ENCODE measurements at places on chromosomes 2 and 18.

DNA sequence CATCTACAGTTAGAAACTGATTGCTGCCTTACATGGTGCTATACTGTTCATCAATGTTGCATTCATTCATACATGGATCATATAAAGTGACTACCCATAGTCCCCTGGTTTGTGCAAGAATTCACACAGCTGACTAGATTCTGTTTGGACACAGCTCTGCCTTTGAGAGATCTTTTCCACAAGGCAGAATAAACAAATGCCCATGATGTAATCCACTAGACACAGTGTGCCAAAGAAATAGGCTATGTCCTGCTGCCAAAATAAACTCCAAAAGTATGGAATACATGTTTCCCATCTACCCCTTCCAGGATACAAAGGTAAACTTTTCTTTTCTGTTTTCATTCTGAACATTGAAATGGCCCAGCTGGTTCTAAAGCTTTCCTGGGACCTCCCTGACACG, 269.4 kb upstream of the CHAC2 start:
- no peak for DNase-seq

DNA sequence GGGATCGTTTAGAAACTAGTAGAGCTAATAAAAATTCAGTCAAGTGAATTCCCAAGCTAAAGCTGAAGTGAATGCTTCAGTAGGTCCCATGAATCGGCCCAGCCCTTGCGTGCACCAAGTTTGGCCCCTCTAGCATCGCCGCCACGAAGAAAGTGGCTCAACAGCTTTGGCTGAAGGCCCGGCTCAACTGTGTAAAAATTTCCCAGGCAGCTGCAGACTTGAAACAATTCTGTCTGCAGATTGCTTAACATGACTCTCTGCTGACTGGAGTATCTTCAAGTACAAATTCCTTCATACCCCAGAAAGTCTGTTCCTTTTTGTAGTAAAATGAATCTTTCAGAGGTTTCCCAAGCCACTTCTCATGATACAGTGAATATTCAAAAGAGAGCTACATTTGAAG, 32.7 kb downstream of the ALMS1 start:
- no peak for DNase-seq

DNA sequence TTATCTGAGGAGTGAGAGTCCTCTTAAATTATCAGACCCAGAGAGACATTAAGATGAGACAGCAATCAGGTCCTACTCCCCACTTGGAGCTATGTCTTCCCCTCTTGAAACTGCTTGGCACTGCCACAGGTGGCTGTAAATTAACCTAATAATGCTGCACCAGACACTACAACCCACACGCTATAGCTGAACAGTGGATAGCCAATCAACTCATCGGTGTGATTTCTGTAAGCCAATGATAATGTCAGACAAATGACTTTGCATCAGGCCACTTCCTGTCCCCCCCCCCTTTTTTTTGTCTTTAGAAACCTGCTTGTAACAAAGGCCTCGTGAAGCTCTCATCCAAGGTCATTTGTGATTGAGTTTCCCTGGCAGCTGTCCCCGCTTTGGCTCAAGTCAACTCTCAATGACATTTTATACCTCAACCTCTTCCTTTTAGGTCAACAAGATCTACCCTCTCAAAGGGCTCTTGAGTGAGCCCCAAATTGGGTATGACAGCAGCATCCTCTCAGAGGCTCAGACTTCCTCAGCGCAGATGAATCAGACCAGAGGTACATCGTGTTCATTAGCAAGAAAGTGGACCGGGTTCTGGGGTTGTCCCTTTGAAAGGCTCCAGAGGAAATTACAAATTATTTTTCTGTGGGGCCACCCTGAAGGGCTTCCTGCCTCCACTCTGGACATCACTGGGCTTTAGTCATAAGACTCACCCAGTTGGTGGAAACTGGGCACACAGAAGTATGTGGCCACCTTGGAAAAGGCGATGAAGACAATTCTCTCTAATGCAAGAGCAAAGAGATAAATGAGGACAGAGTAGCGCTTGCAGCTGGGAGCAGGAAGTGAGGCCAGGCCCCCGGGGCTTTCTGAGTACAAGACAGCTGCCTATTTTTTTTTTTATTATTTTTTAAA, 73.6 kb downstream of the COPS8 start:
- no peak for DNase-seq

DNA sequence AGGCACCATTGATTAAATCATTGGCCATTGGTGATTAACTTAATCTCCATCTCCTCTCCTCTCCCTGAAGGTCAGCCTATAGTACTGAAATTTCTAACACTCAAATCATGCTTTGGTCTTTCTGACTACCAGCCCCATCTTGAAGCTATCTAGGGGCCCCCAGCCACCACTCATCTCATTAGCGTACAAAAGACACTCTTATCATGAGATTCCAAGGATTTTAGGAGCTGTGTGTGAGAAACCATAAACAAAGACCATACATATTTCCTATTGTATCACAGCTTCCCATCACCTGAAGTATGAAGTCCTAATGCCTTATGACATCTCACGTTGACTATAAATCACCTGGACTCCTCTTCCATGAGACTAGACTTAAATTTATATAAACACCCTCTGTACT, 94.0 kb upstream of the B3GNT2 start:
- no peak for DNase-seq

GRCh38 chr2:105763076-105763475, 18.4 kb downstream of the NCK2 start:
- DNase-seq: no peak

- no peak for DNase-seq
Observed at GRCh38 chr2:13524492-13524891, 807.8 kb downstream of the TRIB2 start.

DNA sequence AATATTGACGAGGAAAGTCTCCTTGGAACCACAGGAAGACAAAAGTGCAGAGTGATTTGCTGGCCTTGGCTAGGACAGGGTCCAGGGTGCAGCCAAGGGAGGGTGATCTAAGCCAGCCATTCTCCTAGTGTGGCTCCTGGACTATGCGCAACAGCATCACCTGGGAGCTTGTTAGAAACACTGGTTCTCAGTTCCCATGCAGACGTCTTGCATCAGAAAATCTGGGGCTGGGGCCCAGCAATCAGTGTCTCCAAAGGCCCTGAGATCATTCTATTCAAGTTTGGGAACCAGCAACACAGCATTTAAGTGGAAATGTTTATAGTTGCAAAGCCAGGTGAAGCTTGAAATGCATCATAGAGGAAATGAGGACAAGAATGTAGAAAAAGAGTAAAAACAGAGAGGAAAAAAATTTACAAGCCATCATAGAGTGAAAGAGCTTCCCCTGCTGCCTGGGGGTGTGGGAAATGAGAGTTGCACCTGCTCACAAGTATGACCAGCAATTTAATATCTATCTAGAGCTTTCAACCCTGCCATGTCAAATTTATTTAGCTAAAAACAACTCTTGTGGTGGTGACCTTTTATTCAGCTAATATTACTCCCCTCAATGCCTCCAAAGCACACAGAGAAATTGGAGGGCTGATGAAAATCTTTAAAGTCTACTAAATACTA, 54.4 kb upstream of the SEC11C start:
- no peak for DNase-seq

- DNase-seq: no peak
Observed at GRCh38 chr2:2823061-2823753, 492.1 kb upstream of the MYT1L start.

DNA sequence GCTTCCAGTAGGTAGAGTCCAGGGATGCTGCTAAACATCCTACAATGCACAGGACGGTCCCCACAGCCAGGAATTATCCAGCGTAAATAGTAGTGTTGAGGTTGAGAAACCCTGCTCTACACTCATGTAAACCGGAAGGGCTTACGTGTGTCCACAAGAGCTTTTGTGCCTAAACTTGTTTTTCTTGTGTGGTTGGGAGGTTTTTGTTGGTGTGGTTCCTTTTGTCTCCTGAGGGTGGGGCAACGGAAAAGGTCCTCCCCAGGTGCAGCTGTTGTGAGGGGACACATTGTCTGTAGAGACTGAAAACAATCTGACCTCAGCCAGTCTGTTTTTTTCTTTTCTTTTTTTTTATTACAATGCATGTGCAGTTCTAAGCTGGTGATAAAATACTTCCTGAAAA, 72.7 kb upstream of the MGAT5 start:
- no peak for DNase-seq

- no peak for DNase-seq
Observed at GRCh38 chr2:237858294-237859081, 935 bp upstream of the RAMP1 start.

GRCh38 chr2:223863491-223863890, 26.1 kb upstream of the AP1S3 start:
- no peak for DNase-seq

GRCh38 chr2:180647621-180648020, 332.8 kb upstream of the UBE2E3 start:
- DNase-seq: no peak

- DNase-seq: no peak
Observed at GRCh38 chr2:177249038-177249437, 15.5 kb downstream of the NFE2L2 start.

DNA sequence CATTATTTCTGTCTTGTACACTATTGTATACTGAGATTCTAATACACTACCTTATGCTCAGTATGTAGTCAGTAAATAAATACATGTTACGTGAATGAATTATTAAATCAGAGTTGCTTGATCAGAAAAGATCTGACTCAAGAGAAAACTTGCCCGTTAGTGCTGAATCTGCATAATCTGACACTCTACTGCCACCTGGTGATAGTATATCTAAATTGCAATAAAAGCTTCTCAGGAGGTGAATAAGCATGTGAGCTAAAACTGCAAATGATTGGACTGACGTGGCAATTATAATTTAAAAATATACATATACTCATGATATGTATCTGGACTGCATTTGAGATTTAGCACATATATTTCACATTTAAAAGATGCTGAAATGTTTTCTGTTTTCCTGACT, 70.4 kb downstream of the KIAA1328 start:
- no peak for DNase-seq

DNA sequence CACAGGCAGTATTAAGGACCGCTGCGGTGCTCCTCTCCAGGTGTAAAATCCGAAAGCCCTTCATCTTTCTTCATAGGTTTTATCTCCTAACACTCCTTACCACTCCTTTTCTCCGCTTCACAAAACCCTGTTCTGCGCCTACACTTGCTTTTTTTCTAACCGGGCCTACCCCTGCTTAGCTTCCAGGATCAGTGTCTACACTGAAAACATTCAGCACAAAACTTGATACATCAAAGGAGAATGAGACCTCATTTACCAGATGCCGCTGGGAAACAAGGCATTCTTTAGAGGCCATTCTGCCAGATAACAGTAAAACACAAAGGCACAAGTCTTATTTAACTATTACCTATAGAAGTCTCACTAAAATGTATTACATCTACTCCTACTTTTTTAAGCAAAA, 13.1 kb downstream of the CHST10 start:
- DNase-seq: no peak

DNA sequence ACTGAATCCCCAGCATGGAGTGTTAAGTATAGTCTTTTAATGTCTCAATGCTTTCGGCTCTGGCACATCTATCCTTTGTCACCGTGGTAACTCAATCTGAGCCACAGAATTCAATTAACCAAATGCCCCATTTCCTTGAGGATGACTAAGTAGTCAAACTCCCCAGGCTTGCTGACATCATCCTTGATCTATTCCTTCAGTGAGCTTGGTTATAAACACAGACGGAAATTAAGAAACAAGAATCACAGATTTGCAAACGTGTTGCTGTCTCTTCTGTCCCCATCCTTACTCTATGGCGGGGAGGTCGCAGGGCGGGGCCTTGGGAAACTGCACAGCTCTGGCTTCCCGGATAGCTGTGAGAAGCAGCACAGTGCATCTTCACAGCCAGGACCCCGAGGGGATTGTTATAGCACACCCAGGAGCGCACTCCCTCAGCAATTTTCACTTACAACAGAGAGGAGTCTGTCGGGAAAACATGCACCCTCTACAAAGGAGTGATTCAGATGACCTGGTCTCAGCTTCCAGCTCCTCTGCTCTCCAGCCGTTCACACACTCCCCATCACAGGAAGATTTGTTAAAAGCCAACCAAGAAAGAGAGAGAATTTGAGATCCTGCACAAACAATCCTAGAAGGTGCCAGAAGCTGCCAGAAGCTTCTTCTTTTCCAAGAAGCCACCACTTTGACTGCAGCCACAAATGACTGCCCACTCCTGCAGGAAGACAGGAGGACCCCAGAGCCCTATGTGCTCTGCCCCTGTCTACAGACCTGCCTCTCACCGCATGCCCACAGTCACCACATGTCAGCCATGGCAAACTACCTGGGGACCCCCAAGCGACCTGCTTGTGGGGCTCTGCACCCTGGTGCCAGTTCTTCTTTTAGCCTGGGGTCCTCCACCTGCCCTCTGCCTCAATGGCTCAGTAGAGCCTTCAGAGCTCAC, 44.9 kb upstream of the YWHAQ start:
- DNase-seq: no peak

DNA sequence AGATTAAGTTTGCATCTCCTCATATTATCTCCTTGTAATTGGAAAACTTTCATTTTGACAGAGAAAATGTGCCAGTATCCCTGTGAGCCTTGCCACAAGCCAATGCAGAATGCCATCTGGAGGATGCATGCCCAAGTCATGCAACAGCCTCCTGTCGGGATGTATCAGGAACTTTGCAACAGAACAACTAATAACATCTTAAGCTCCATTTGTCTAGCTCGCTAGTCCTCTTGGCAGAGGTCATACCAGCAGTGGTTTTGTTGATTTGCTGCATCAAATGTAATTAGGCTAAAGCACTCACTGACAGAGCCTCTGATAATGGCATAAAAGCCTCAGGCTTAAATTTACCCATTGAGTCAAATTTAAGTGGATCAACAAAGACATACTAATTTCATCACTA, 125.8 kb downstream of the UBE2E3 start:
- DNase-seq: no peak

- DNase-seq: peak; percentile 29
Observed at GRCh38 chr2:7672027-7672684, 754.9 kb downstream of the RNF144A start.

GRCh38 chr18:5709476-5710095, 165.8 kb upstream of the EPB41L3 start:
- DNase-seq: no peak

DNA sequence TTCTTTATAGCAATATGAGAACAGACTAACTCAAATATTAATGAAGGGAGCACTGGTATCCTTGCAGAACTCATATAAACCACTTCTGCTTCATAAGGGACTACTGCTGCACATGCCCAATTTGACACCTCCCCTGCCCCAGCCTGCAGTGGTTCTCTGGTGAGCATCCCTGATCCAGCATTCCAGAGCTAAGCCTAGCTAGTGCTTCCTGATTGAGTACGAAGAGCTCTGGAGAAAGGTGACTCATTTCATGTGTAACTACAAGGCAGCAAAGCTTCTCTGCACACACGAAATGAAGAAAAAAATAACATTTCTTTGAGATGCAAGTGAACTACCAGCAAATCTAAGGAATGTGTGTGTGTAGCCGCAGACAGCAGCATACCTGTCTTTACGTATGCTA, 22.8 kb upstream of the ADNP2 start:
- no peak for DNase-seq

DNA sequence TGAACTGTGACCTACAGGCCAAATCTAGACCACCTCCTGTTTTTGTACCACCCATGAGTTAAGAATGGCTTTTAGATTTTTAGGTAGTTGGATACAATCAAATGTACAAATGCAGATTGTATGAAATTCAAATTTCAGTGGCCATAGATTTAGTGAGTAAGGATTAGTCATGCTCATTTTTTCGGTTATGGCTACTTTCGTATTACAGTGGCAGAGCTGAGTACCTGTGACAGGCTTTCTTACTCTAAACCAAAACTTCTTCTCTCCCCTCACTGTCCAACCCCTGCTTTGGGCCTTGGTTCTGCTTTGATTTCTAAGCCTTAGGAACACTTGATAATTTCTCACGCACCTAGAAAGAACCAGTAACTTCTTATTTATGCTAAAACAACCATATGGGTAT, 82.1 kb downstream of the CDC42EP3 start:
- DNase-seq: no peak

Data from stimulated activated CD4-positive, alpha-beta T cell treated with anti-CD3 and anti-CD28 coated beads, Interleukin-15, amount 100 ng/mL, for 1 hour (primary cell).